ENCODE measurements at places on chromosomes 5 and 9.

- DNase-seq: no peak
These were observed 36.4 kb downstream of the PWWP2A start for GRCh38 chr5:160082614-160083500.

DNA sequence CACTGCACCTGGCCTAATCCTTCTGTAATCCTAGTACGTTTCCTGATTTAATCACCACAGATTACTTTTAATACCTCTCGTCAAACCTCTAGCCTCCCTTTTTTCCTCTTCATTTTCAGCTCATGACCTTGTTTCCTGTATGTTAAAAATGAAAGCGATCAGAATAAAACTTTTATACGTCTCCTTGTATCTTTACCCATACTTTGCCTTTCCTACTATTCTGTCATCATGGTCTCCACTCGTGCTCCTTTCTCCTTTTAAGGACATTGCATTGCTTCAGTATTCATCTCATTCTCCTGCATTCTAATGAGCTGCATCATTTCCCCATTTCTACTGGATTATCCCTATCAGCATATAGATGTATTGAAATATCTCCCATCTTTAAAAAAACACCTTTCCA is 8.5 kb downstream of the CDC42SE2 start:
- DNase-seq: no peak

- no peak for DNase-seq
These were observed 360.6 kb downstream of the ARRDC3 start for GRCh38 chr5:91022518-91022917.

GRCh38 chr5:179834120-179834519 is 13.4 kb downstream of the SQSTM1 start:
- DNase-seq: no peak

- DNase-seq: no peak
These were observed 36.1 kb upstream of the KIF4B start for GRCh38 chr5:154977409-154977808.

GRCh38 chr5:136686192-136686872 is 321.0 kb upstream of the TRPC7 start:
- DNase-seq: no peak

GRCh38 chr9:35675732-35676392 is 2.1 kb downstream of the CA9 start:
- no peak for DNase-seq

DNA sequence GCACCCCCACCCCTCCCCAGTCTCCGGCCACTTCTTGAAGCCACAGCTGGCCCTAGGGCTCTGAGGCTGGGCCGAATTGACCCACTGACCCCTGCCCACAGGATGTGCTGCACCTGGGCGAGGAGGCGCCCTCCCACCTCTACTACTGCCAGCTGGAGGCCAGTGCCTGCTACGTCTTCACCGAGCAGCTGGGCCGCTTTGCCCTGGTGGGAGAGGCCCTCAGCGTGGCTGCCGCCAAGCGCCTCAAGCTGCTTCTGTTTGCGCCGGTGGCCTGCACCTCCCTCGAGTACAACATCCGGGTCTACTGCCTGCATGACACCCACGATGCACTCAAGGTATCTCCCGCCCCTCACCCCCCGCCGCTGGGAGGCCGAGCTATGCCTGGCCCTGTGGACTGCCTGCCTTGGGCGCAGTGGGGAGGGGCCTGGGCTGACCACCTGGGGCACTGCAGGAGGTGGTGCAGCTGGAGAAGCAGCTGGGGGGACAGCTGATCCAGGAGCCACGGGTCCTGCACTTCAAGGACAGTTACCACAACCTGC is 21.3 kb downstream of the HK3 start:
- no peak for DNase-seq

- DNase-seq: no peak
These were observed 3.3 kb downstream of the RNF183 start for GRCh38 chr9:113299800-113300292.

GRCh38 chr5:66518753-66519152 is 77.4 kb upstream of the MAST4 start:
- no peak for DNase-seq

DNA sequence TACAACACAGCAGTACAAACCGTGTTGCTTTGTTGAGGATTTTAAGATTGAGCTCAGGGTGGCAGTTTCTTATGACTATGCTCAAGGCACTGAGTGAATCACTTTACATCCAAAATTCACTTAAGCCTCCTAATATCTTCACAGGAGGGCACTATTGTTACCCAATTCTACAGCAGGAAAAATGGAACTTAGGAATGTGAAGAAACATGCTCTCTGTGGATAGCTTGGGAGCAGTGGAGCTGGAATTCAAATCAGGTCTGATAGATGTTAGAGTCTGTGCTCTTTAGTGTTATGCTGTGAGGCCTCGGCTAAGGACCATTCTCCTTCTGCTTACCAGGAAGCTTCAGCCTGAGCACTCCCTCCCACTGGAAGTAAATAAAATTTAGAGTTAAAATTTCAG is 18.7 kb upstream of the HMHB1 start:
- DNase-seq: no peak

DNA sequence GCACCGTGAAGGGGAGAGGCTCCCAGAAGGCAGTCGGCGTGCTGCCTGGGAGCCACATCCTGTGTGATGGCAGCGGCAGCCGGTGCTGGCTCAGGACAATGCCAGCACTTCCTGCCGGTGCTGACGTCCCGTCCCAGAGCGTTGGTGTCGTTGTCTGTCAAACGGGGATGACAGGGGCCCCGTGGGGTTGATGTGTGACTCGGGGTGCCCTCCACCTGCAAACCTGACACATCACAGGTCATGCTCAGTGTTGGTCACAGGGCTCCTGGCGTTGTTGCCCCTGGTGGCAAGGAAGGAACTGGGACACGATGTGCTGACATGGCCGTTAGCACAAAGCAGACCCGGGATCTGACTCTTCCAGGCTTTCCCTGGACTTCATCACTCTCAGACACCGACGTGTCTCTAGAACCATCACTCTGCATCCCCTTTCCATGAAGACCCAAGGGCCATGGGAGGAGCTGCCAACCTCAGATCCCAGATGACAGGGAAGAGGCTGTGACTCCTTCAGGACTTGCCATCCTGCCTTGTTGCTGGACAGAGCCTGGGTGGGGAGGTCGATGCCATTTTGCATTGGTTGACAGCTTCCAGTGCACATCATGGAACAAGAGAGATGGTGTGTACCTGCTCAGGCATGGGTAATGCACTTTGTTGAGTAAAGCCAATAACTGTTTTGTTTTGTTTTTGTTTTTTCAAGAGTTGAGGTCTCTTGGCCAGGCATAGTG is 21.5 kb downstream of the PLPP7 start:
- no peak for DNase-seq
